ENCODE measurements at places on chromosomes 3 and 15.

DNA sequence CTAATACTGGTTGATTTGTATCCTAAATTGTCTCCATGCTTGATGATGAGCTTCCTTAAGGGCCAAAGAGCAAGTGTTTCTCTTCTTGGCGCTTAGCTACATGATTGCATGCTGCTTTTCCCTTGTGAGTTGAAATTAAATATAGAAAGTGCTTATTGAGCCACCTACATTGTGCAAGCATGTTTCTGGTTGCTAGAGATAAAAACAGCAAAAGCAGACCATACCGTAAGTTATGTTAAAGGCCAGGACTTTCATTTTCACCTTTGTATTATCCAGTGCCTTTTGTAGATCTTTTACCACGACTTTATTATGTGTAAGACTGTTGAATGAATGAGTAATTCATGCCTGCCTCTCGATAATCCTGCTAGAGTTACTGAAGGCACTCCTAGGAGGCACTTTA lies 41.9 kb upstream of the CCNB2 start:
- DNase-seq, result no peak

DNA sequence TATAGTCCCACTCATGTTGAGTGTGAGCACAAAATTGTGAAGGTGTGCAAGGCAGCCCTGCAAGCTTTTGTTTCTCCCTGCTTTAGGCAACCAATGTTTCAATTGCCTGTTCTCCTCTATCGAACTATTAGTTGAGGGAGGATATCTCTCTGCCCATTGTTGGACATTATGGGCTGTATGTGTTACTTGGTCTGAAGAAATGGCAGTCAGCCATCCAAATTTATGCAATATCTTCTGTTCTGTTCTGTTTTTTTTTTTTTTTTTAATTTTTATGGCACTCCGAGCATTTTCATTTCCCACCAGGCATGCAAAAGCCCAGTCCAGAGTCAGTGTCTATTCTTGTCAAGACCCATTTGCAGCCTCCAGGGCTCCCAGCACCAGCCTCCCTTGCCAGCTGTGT lies 44.0 kb downstream of the ANAPC13 start:
- DNase-seq, result no peak

DNA sequence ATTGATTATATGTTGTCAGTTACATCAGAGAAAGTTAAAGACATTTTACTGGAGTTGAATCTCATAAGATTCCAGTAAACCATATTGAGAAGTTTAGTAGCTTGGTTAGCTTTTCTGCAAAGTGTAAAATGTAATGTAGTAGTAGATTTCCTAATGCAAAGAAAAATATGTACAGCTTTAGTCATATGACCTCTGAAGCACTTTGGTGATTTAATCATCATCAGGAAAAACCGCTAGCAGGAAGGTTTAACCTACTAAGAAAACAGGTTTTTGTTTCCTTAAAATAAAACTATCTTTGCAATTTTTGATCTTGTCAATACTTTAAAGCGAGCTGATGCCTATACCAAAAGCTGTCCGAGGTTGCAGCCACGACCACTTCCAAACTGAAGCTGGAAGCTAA lies 364.6 kb upstream of the ZNF385D start:
- no peak for DNase-seq

DNA sequence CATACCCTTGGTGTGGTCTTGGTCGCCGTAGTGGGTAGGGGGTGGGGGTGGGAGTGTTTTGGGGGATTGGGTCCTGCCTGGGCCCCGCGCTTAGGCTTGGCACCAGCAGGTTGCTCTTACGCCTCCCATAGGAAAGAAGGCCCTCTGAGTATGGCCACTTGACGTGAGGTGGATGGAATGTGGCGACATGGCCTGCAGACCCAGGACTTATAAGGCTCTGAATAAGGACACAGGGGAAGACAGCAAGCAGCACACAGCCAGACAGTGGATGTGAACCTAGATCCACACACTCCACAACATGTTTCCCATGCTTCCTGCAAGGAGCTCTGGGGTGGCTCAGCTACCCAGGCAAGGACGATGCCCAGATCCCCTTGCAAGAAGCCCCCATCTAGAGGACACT lies 12.4 kb downstream of the RBPMS2 start:
- no peak for DNase-seq

DNA sequence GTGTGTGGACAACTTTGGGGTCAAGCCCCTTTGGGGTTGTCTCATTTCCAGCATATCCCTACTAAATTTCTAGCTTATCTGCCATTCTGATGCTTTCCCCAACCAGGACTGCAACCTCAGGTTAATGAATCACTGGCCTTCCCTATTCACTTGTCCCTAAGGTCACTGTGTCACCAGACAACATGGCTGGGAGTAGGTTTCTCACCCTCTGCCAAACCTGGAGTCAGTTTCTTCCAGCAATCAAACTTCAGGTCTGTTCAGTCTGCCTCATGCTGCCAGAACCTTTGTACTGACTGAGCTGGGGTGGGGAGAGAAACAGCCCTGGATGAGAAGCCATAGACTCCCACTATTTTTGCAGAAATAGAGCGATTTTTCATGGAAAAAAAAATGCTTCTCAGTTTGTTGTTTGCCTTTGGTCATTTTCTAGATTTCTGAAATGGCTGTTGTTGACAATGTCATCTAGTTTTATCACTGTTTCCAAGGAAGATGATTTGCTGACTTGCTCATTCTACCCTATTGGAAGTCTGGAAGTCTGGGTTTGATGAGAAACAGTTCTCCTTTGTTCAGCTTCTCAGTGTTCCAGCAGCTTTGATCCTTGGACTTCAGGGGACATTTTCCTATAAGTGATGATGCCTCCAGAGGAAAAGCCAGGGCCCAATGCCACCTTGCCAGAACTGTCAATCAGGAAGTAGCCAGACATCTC lies 74.8 kb upstream of the IL12A start:
- no peak for DNase-seq

DNA sequence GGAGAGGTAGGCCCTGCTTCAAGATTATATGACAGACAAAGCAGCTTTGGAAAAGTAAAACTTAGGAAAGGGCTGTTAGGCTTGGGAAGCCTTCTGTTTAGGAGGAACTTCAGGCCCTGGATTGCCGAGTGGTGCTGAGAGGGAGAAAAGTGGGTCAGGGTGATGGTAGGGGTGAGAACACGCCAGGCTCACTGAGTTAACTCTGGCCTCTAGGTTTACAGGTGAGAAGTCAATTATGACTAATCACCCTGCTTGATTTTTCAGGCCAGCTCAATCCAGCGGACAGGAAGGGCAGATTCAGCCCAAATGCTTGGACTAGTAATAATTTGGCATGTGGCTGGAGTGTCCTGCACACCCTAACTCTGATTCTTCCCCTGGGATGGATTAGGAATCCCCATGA lies 365.1 kb upstream of the LMCD1 start:
- no peak for DNase-seq

- DNase-seq, result no peak
Observed at GRCh38 chr3:64047787-64048186, 24.5 kb upstream of the PSMD6 start.

- DNase-seq, result no peak
Observed at GRCh38 chr3:162602619-162603018, 1106.0 kb downstream of the OTOL1 start.

DNA sequence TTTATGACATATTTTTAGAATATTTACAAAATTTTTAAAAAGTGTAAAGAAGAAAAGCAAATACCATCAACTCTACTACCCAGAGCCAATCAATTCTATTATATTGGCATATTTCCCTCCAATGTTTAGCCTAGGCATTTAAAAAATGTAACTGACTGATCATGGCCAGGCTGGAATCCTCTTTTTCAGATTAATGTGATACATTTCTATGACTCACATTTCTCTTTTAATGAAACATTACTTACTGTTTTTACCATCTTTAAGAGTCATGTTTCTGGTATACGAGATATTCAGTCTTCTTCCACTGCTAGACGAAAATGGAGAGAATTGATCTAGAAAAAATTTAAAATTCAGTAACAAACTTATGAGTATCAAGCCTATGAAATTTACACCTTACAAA lies 53.4 kb upstream of the DCUN1D1 start:
- DNase-seq, result no peak

- DNase-seq, result no peak
Observed at GRCh38 chr3:77204788-77205187, 164.9 kb downstream of the ROBO2 start.

DNA sequence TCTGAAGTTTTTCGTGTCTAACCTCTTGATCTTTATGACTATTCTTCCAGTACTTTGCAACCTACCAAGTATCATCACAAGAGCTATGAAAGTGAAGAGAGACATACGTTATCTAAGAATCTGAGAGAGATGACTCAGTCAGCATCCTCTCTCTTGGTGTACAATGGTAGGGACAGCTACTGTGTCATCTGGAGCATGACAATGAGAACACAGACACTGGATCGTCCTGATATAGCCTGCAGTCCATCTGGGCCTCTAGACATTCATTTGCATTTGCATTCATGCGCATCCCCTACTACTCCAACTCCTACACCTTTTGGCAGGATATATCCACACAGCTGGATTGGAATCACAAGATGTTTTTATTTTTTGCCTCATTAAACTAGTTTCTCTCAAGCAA lies 115.2 kb downstream of the PEX5L start:
- DNase-seq, result no peak

- no peak for DNase-seq
Observed at GRCh38 chr3:55156851-55157650, 229.2 kb upstream of the LRTM1 start.

DNA sequence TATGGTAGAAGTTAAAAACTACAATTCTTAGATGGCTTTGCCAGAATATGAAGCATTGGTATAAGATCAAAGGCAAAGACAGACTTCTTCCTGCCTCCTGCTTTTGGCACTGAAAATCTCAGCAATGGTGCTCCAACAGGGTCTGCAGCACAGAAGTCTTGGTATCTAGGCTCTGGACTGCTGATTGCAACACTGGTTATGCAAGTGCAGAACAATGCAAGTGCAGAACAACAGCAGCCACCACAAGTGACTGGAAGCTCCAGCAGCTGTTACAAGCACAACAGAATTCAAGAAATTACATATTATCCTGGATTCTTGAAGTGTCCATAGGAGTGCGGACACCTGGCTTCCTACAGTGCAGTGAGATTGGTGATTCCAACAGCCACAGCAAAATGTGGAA lies 33.7 kb downstream of the ZBTB20 start:
- DNase-seq, result no peak

GRCh38 chr3:78337801-78338211 lies 1297.9 kb downstream of the ROBO2 start:
- DNase-seq, result no peak

GRCh38 chr3:28698706-28699105 lies 350.1 kb upstream of the AZI2 start:
- DNase-seq, result no peak

DNA sequence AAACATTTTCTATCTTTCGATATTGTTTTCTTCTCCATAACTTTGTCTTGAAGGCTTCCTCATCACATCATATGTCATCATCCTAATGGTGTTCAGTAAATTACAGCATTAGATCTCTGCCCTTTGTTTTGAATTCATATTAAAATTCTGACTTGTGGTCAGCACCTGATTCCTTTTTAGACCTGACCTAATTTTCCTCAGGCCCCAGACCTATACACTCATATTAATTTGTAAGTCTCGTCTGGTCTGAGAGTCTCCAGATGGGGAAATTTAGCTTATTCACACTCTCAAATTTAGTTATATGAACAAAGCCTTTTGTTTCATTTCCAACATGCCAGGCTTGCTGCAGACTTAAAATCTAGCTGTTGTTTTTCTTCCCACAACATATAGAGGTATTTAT lies 248.4 kb downstream of the KCNH8 start:
- DNase-seq, result no peak

DNA sequence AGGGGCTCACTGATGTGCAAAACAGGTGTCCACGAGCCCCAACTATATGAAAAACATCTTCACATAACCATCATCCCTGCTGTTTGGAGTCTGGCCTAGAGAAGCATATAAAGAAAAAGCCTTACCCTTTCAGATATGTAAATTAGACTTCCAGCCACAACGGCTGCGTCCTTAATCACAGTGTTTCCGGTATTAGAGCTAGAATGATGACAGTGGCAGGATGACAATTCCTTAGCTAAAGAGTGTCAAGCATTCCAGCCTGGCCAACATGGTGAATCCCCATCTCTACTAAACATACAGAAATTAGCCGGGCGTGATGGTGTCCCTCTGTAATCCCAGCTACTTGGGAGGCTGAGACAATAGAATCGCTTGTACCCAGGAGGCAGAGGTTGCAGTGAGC lies 19.5 kb upstream of the SAMD7 start:
- DNase-seq, result no peak

DNA sequence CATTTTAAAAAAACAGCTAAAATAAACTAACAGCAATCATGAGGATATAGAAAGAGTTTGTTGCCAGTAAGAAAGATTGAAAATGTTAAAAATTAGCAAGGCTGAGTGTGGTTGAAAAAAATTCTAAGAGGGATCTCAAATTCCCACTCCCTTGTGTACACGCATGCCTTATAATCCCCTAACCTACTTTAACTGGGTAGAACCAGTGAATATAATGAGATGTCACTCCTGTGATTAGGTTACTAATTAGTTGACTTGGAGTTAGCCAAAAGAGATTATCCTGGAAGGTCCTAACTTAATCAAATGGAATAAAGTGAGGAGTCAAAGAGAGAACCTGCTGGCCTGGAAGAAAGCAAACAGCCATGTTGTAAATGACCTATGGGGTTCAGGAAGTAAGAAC lies 286.0 kb upstream of the TGFBR2 start:
- no peak for DNase-seq

DNA sequence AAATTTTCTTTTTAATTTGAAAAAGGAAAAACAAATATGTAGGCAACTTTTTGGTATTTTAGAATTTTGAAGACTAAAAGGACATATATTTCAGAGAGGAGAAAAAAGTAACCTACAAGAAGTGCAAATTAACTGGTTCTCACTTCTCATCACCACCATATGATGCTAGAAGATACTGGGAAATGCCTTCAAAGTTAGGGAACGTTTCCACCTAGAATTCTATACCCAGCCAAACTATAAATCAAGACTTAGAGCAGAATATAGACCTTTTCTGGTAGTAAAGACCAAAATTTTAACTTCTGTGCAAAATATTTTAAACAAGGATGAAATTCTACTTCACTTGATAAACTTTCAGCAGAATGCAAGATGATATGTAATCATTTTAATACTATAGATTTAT lies 112.3 kb upstream of the PHLDB2 start:
- no peak for DNase-seq

Measured in stimulated activated CD4-positive, alpha-beta T cell treated with anti-CD3 and anti-CD28 coated beads, Interleukin-1b, Interleukin-23, amount 100 ng/mL, for 1 hour (primary cell).